ENCODE measurements at places on chromosomes 13 and 19. TPM values are rescaled to one million over a fixed set of nuclear protein-coding genes. Genes with fewer than 3 reads are reported as not detected.

TMEM272 gene
- 0.09 TPM for total RNA-seq

KLK2 gene
- not detected for total RNA-seq

CACNG7 gene
- total RNA-seq = not detected

DNA sequence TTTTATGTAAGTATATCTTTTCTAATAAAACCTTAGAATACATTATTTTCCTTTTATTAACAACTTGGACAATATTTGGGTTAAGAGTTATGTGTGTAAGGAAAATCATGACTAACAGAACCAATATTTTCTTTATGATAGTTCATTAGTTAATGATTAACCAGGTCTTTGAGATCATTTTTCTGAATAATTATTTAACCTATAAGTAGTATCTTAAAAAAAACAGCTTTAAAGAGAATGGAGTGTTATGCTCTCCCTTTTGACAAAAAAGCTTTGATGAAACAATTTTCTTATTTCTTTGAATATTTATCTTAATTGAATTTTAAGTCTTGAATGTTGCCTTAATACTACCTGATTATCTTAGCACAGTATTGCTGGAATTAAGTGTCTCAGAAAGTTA, 3.8 kb downstream of the SLAIN1 start:
- peaks cover 4% of the 10 kb centered on the region for H3K4me1 ChIP-seq
- no peak overlapping the region for H3K4me3 ChIP-seq
- no peak overlapping the region for H3K27ac ChIP-seq
- DNase-seq = no peak
- no peaks in the 10 kb centered on the region for H3K36me3 ChIP-seq
- H3K27me3 ChIP-seq = peaks cover 10% of the 10 kb centered on the region

DNA sequence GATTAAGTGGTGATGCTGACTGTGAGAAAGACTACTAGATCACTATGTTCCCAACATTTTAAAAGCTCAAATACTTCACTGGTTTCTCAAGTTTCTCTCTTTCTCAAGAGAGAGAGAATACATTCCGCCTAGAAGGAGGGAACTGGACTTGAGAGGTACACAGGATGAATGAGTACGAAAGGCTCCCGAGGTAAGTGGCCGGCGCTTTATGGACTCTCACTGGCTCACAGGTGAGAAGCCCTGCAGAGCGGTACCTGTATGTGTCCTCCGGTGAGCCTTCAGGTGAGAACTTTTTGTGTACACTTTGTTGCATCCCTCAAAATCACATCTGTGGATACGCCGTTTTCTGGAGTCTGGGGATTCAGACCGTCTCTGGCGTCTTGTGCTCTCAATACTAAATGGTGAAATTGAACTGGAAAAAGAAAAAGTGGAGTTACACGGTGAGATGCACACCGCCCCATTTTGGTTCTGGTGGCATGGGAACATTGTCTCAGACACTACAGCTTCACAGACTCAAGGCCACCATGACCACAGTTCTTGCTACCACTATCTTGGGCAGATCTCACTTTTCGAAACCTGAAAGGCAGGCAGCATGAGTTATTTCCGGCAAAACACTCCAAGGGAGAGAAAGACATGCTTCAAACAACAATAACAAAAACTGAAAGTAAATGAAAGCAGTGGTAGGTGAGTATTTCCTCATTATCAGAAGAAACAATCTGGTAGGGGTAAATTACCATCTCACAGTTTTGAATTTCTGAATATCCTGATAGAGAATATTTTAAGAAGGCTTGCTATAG, 418.9 kb downstream of the KLF12 start:
- no peak overlapping the region for H3K4me3 ChIP-seq
- DNase-seq = no peak
- no peaks in the 10 kb centered on the region for H3K27me3 ChIP-seq
- peaks cover under 1% of the 10 kb centered on the region for H3K36me3 ChIP-seq

- no peak for DNase-seq
- H3K4me3 ChIP-seq = no peak overlapping the region
- H3K36me3 ChIP-seq = no peaks in the 10 kb centered on the region
- H3K4me1 ChIP-seq = no peaks in the 10 kb centered on the region
- H3K27ac ChIP-seq = no peak overlapping the region
- no peaks in the 10 kb centered on the region for H3K27me3 ChIP-seq
These were observed 114.2 kb downstream of the TRPC4 start for GRCh38 chr13:37755349-37755748.

GRCh38 chr13:50224534-50224933, 209.3 kb downstream of the KCNRG start:
- no peak overlapping the region for H3K27ac ChIP-seq
- H3K4me3 ChIP-seq = no peak overlapping the region
- H3K27me3 ChIP-seq = no peaks in the 10 kb centered on the region
- no peaks in the 10 kb centered on the region for H3K4me1 ChIP-seq

GRCh38 chr13:32595306-32595705, 9.1 kb downstream of the PDS5B start:
- peaks cover 14% of the 10 kb centered on the region for H3K4me1 ChIP-seq
- peaks cover 2% of the 10 kb centered on the region for H3K36me3 ChIP-seq
- no peak for DNase-seq
- no peak overlapping the region for H3K4me3 ChIP-seq
- no peak overlapping the region for H3K27ac ChIP-seq

GRCh38 chr19:7010722-7011593, 10.3 kb downstream of the MBD3L2B start:
- H3K27me3 ChIP-seq = no peaks in the 10 kb centered on the region
- no peaks in the 10 kb centered on the region for H3K4me1 ChIP-seq
- DNase-seq = no peak
- no peaks in the 10 kb centered on the region for H3K36me3 ChIP-seq
- no peak overlapping the region for H3K4me3 ChIP-seq

DNA sequence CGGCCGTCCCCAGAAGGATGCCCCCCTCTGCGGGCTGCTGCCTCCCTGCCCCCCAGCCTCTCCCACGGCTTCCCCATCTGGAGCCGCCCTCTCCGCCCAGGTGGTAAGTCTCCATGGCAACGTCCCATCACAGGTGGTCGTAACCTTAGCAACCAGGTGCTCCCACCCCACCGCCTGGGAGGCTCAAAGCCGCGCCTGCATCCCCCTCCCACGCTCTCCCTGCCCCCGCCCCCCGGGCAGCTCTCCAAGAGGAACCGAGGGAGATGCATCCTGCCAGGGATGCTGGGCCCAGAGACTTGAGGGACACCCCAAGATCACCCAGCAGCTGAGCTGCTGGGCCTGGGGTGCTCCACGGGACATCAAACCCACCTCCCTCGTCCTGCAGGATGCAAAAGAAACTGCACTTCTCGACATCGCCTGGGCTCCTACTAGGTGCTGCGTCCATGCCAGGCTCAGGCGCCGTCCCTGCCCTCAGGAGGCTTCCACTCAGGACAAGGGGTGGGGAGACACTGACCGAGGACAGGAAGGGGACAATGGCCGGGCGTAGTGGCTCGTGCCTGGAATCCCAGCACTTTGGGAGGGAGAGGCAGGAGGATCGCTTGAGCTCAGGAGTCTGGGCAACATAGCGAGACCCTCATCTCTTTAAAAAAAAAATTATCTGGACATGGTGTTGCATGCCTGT, 5.0 kb upstream of the LINGO3 start:
- no peaks in the 10 kb centered on the region for H3K36me3 ChIP-seq
- H3K4me3 ChIP-seq = no peak overlapping the region
- DNase-seq = no peak
- H3K4me1 ChIP-seq = no peaks in the 10 kb centered on the region
- H3K27ac ChIP-seq = no peak overlapping the region

DNA sequence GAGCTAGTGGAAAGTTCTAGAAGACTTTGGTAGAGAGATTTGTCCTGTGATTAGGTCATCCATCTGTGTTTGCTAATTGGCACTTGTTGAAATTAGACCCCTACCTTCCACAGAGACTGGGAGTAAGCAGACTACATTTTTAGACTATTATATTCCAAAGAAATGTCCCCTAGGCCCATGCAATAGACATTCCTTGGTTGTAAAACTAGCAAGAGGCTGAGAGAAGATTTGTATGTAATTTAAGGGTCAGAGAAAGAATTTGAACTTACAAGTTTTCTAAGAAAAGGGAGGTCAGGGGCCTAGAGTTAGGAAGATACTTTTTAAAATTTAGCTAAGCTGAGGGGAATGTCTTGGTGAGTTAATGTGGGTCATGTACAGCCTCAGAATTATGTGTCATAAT, 470.7 kb upstream of the SLITRK1 start:
- H3K4me3 ChIP-seq = no peak overlapping the region
- H3K4me1 ChIP-seq = no peaks in the 10 kb centered on the region
- H3K27ac ChIP-seq = no peak overlapping the region
- H3K27me3 ChIP-seq = no peaks in the 10 kb centered on the region
- no peak for DNase-seq
- H3K36me3 ChIP-seq = no peaks in the 10 kb centered on the region

DNA sequence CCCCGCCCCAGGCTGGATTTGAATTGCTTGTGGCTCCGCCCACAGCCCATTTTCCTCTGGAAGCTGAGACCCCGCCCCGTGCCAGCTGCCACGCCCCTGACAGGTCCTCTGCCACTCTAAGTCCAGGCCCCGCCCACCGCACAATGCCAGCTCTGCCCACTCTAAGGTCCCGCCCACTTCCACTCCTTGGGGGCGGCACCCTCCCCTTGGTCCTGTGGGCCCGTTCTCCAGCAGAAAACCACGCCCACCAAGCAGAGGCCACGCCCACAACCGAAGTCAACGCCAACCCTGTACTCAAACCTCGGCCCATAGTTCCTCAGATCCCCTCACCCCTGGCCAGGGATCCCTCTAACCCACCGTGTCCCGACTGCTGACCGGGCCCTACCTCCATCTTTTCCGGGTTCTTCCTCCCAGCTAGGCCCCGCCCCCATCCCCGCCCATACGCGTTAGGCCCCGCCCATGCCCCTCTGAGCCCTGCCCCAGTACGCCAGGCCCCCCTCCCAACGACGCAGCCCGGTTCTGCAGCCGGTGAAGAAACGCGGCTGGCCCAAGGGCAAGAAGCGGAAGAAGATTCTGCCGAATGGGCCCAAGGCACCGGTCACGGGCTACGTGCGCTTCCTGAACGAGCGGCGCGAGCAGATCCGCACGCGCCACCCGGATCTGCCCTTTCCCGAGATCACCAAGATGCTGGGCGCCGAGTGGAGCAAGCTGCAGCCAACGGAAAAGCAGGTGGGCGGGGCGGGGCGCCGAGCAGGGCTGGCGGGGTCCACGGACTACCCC, 1.3 kb downstream of the HMG20B start:
- peak; percentile 78 for DNase-seq
- H3K36me3 ChIP-seq = peaks cover 8% of the 10 kb centered on the region
- H3K4me1 ChIP-seq = peaks cover 8% of the 10 kb centered on the region
- H3K27me3 ChIP-seq = no peaks in the 10 kb centered on the region
- no peak overlapping the region for H3K4me3 ChIP-seq

Data from lung (tissue), 17 donors.